ENCODE measurements at places on chromosomes 13 and 19.
A peak's percentile ranks its signal among the peaks of the same experiment; 100 is the strongest.

DNA sequence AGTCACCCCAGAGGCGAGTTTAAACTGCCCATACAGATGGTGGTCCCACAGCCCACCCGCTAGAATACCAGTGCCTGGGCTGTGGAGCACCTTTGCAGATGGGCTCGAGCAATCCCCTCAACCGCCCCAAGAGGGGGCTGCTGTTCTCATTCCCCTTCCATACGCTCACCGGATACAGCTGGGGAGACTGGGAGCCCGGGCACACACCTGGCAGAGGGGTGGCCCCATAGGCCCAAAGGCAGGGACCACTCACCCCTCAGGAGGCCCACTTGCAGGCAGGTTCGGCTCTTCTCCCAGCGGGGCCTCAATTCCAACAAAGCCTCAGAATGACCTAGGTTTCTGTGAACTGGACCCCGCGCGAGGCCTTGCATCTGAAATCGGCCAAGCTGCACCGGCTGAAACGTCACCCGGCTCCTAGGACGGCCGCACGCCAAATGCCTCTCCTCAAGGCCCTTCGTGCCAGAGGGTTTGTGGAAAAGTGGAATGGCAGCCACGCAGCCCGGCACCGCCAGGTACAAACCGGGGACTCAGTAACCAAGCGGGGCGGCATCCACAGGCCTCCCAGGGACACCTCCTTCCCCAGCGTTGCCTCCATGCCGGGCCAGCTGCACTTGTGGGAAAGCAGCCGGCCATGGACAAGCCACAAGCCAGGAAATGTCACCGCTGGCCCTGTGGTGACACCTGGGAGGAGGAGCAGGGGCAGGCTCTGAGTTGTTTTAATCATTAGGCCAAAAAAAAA lies 18.7 kb downstream of the MLLT1 start:
- DNase-seq: peak; percentile 23

DNA sequence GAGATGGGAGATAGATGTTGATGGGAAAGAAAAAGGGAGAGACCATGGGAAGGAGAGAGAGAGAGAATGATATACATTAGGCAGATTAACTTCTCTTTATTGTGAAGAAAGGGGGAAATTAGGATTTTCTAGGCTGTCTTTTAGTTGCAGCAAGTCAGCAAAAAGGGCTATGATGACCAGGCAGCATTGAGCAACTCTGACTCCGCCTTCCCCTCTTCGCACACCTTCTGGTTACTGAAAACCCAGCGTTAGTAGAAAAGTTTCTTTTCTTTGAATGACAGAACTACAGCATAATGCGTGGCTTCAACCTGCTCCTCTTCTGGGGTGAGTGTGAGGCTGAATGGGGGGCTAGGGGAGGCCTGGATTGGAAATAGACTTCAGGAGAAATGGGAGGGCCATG lies at the start of gene ADGRE1:
Gene ADGRE1 (plus strand): TSS at position 264 of the 400 bp plus-strand sequence. CDS start 30 bp downstream, at position 294.
- peak; percentile 39 for DNase-seq

DNA sequence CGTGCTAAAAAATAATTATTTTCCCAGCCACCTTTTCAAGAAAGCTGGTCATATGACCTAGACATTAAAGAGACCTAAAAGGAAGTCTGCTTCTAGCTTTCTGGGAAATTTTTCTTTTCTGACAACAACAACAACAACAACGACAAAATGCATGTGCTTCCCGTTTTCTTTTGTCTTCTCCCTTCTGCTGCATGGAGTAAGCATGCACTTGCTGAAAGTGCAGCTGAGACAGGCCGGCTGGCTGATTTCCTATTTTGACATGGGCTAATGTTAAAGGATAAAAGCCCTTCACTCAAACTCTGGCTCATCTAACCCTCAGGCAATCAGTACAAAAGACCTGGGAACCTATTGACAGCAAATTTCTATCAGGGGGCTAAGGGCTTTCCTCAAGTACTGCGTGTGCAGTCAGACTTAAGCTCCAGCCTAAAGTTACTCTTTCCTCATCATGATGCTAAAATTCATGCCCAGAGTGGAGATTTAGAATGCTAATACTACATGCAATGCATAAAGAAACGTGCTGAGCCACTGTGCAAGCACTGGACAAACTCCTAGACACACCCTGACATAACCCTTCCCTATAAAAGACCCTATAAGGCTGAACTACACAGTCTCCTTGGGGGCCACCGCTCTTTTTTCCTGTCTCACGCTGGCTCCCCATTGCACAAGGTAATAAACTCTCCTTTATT lies 811.1 kb downstream of the UQCRFS1 start:
- no peak for DNase-seq

DNA sequence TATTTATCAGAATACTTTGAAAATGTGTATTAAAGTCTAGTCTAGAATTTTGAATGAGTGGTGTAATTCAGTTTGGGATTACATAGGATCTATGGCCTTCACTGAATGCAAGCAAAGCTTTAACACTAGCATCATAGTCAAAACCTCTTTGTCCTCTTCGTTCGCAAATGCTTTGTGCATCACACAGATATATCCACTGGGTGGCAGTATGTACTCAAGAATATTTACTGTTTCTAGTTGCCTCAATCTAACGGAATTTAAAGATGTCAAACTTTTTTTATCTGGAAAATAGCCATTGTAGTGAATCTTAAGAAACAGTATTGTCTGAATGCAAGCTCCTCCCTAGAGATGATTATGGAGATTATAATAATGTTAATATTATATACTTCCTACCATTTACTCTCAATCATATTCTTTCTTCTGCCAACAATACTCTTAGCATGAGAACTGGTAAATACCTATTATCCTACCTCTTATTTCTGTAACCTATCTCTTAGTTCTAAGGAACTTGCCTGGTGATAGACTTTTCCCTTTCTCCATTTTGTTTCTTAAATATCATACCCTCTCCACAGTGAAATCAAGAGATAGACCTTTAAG lies 25.8 kb downstream of the LACC1 start:
- DNase-seq: peak; percentile 36

GRCh38 chr19:19866611-19867248 lies 1.0 kb downstream of the ZNF253 start:
- peak; percentile 76 for DNase-seq

GRCh38 chr19:47229676-47230053 lies 1.3 kb downstream of the BBC3 start:
- peak; percentile 31 for DNase-seq

GRCh38 chr13:98226496-98226895 lies 49.4 kb upstream of the RNF113B start:
- no peak for DNase-seq

DNA sequence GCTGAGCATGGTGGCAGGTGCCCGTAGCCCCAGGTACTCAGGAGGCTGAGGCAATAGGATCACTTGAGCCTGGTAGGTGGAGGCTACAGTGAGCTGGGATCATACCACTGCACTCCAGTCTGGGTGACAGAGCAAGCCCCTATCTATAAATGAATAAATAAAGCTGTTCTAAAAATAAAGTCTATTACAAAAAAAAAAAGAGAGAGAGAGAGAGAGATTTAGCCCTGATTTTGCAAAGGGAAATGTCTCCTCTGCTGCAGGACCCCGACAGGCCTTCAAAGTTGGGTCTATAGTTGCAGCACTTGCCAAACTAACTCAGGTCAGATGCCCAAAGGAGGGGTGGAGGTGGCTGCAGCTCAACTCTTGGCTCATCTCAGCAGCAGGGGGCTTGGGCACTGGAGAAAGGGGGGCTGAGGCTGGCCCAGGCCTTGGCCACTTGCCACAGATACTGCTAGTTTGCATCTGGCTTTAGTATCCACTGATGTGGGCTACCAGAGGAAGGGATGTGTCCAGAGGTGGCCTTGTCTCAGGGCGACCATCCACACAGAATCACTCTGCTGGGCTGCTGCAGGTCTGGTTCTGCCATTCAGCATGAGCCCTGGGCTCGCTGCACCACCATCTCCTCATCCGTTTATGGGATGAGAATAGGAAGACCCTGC lies 30.8 kb upstream of the AKT2 start:
- DNase-seq: no peak

DNA sequence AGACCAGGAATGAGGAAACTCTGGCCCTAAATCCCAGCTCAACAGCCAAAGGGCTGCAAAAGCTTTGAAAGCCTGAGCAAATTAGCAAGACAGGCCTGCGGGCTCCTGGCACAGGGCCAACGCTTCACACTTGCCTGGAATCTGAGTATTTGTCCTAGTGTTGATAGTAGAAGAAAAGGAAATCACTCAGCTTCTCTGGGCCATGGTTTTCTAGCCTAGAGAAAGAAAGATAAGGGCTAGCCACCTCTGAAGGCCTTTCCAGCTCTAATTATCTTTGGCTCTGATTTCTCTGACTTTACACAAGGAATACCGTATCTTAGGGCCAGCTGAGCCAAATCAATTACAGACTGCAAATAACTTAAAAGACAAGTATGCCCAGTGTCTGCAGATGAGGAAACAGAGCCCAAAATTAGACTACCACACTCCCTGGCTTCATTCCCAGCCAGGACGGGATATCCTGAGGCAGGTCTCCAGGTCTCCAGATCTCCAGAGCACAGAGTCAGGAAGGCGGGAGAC lies 69.6 kb downstream of the STK24 start:
- no peak for DNase-seq

GRCh38 chr13:106594980-106595379 lies 27.0 kb upstream of the ARGLU1 start:
- no peak for DNase-seq

DNA sequence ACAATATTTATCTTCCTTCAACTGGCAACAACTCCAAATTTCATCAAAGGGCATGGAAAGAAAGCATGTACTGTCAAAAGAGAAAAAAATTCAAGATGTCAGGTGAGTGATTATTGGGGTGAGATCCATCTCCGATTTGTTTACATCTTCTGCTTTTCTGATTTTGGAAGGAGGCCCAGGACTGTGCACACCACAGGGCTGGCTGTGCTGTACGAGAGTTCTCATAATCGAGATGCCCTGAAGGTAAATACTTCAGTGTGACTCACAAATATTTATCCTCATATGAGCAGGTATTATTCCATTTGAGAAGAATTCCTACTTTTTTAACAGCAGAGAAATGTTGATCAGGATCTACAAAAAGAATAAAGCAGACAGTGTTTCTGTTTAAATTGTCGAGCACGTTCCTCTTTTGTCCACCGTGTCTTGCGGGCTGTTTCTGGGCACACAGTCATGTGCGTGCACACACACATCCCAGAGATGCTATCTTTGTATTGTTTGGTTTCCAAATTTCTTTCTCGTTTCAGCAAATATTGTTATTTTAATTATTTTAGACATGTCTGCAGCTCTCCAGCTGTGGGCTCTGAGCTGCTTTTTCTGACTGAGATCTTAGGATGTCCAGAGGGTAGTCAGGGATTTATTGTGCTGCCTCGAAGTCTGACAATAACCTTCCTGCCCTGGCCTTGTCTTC lies 103.8 kb downstream of the KL start:
- no peak for DNase-seq

GRCh38 chr19:55640577-55641425 lies at the start of gene ZNF580:
ZNF580 (plus strand) TSS chr19:55641002; CDS start chr19:55642509, 1,507 bp downstream.
- DNase-seq: peak; percentile 66

- no peak for DNase-seq
Observed at GRCh38 chr19:42143341-42144234, 11.3 kb upstream of the POU2F2 start.

All from CD4-positive, alpha-beta T cell treated with Interleukin-4 for 1 hour (primary cell).